ENCODE measurements at places on chromosomes 2 and 18. TPM values are rescaled to one million over a fixed set of nuclear protein-coding genes. Genes with fewer than 3 reads are reported as not detected.
A peak's percentile ranks its signal among the peaks of the same experiment; 100 is the strongest.

LOXHD1 gene
- not detected for total RNA-seq

- no peak for DNase-seq
- peaks cover under 1% of the 10 kb centered on the region for H3K36me3 ChIP-seq
- peak overlapping the region; percentile 76 for H3K4me3 ChIP-seq
- peaks cover 89% of the 10 kb centered on the region for H3K4me1 ChIP-seq
- H3K27ac ChIP-seq = peak overlapping the region; percentile 99
These were observed 49.3 kb downstream of the ALPK2 start for GRCh38 chr18:58579561-58580047.

DNA sequence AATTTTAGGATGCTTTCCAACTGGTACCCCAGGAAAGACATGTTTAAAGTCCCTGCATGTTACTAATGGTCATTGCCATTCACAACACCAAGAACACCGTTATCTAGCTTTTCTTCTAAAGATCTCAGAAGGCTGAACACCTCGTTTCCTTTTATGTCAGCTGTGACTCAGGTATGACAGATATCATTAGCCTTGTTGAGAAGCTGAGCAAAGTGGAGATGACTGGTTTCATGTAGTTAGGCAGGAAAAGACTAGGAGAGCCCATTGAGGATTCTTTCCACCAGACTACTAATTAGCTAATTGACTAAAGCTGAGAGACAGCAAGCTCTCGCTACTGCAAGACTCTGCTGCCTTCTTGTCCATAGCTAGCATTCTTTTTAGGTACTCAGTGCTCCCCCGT, 32.0 kb upstream of the ARL5A start:
- H3K4me1 ChIP-seq = peaks cover 25% of the 10 kb centered on the region
- no peak overlapping the region for H3K4me3 ChIP-seq
- no peaks in the 10 kb centered on the region for H3K36me3 ChIP-seq
- H3K27ac ChIP-seq = no peak overlapping the region
- H3K27me3 ChIP-seq = no peaks in the 10 kb centered on the region

GRCh38 chr2:102792568-102793208, 30.9 kb downstream of the TMEM182 start:
- H3K4me3 ChIP-seq = no peak overlapping the region
- no peaks in the 10 kb centered on the region for H3K27me3 ChIP-seq
- DNase-seq = no peak
- peaks cover 1% of the 10 kb centered on the region for H3K36me3 ChIP-seq
- H3K4me1 ChIP-seq = no peaks in the 10 kb centered on the region

DNA sequence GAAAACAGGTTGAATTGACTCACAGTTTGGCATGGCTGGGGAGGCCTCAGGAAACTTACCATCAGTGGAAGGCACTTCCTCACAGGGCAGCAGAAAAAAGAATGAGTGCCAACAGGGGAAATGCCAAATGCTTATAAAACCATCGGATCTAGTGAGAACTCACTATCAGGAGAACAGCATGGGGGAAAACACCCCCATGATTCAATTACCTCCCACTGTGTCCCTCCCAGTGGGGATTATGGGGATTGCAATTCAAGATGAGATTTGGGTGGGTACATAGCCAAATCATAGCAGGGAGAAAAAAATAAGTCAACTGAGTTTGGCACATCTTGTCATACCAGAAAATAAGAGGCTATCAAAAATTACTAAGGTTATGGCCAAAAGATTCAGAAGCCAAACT, 96.3 kb downstream of the TRIP12 start:
- H3K27me3 ChIP-seq = no peaks in the 10 kb centered on the region
- H3K4me3 ChIP-seq = no peak overlapping the region
- peaks cover 32% of the 10 kb centered on the region for H3K36me3 ChIP-seq
- peaks cover 17% of the 10 kb centered on the region for H3K4me1 ChIP-seq
- no peak for DNase-seq

IL1RN gene
- not detected for total RNA-seq

GRCh38 chr2:234401426-234401825, 95.5 kb downstream of the ARL4C start:
- H3K4me1 ChIP-seq = peaks cover 17% of the 10 kb centered on the region
- DNase-seq = no peak
- no peak overlapping the region for H3K27ac ChIP-seq
- H3K27me3 ChIP-seq = no peaks in the 10 kb centered on the region
- no peak overlapping the region for H3K4me3 ChIP-seq
- no peaks in the 10 kb centered on the region for H3K36me3 ChIP-seq

DNA sequence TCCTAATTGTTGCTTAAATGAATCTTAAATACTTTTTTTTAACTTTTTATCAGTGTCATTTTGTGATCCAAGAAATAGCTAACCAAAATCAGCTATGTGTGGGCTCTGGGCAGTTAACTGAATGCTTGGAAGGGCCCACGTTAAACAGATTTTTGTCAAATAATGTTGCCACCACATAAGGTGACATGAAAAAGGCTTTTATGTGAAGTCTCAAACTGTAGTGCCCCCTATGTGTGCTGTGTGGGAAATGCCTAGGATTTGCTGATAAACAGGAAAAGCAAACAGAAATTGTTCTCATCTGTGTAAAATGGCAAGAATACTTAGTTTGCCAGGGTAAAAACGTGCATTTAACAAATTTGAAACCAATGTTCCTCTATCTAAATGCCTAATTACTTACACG, 242.2 kb downstream of the ZNF516 start:
- DNase-seq = no peak
- H3K36me3 ChIP-seq = no peaks in the 10 kb centered on the region
- H3K4me3 ChIP-seq = no peak overlapping the region
- H3K27ac ChIP-seq = no peak overlapping the region

DNA sequence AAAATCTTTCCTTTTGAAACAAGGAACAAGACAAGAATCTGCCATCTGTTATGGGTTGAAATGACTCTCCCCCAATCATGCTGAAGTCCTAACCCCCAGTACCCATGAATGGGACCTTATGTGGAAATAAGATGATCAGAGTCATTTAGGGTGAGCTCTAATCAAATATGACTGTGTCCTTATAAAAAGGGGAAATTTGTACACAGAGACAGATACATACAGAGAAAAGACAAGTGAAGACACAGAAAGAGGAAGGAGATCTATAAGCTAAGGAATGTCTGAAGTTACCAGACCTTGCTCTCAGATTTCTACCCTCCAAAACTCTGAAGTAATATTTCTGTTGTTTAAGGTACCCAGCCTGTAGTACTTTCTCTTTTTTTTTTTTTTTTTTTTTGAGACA, 15.7 kb downstream of the TGFBRAP1 start:
- no peak overlapping the region for H3K4me3 ChIP-seq
- no peaks in the 10 kb centered on the region for H3K27me3 ChIP-seq
- H3K36me3 ChIP-seq = peaks cover under 1% of the 10 kb centered on the region
- DNase-seq = no peak

GRCh38 chr18:13147130-13147529, 71.4 kb upstream of the LDLRAD4 start:
- DNase-seq = no peak
- no peak overlapping the region for H3K27ac ChIP-seq

- peaks cover 4% of the 10 kb centered on the region for H3K36me3 ChIP-seq
- DNase-seq = no peak
- peaks cover 26% of the 10 kb centered on the region for H3K4me1 ChIP-seq
- no peak overlapping the region for H3K4me3 ChIP-seq
- H3K27ac ChIP-seq = no peak overlapping the region
These were observed 36.2 kb downstream of the ADNP2 start for GRCh38 chr18:80145196-80145804.

- H3K36me3 ChIP-seq = no peaks in the 10 kb centered on the region
- H3K27me3 ChIP-seq = no peaks in the 10 kb centered on the region
- no peak for DNase-seq
- no peak overlapping the region for H3K27ac ChIP-seq
- no peaks in the 10 kb centered on the region for H3K4me1 ChIP-seq
These were observed 865.1 kb upstream of the ACVR2A start for GRCh38 chr2:146979746-146980145.

Measured in chondrocyte (in vitro differentiated cells).